ENCODE measurements at places on chromosomes 13 and 19.

- no peak for DNase-seq
These were observed at the start of gene SLC8A2 for GRCh38 chr19:47471733-47472457. SLC8A2 (minus strand) TSS chr19:47471893; CDS start chr19:47466403, 5,490 bp downstream.

- no peak for DNase-seq
These were observed 27.5 kb downstream of the VRK3 start for GRCh38 chr19:49997709-49998108.

DNA sequence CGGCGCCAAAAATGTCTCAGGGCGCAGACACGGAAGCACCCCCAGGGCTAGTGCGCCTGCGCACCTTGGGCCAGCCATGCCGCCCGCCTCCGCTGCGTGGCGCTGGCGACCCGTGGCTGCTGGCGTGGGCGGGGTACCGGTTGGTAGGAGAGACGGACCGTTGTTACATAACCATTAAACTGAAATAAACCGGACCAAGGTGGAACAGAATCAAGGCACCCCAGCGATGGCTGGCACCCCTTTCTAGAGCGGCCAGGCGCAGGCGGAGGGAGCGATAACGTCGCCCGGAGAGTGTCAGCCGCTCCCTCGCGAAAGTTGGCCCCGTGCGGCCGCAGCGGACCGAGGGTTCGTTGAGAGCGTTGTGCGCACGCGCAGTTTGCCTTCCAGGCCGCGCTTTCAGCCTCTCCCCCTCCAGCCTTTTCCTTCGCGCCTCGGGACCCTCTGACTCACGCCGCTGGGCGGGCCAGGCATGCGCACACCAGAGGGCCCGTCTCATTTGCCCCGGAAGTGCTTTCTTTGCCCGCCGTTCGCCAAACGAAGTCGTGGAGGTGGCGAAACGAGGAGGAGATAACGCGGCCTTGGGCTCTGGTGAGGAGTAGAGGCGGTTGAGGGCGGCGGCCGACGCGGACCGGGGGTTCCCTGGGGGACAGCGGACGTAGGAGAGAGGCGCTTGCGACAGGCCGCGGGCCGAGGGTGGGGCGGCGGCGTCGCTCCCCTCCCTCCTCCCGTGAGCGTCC is at the start of the genes PLEKHJ1 and SF3A2:
PLEKHJ1 (minus strand) TSS at position 16 of the 737 bp plus-strand sequence. CDS start 81 bp downstream, outside the sequence.
SF3A2 (plus strand) TSS at position 511 of the 737 bp plus-strand sequence. CDS start 6,595 bp downstream, outside the sequence.
- peak; percentile 98 for DNase-seq

DNA sequence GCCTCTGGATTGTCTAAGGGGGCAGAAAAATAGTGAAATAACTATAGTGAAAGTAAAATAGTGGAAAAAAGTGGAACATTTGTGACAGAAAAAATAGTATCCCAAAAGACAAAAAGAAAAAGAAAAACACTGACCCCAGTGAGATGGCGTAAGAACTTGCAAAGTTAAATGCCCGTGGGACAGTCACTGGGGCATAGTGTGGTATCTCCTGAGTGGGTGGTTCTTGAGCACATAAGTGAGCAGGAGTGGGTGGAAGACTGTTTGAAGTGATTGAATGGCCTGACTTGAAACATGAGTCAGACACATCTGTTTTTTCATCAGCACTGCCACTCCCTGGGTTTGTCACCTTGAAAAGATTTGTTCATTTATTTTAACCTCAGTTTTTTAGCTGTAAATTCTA is 2.5 kb downstream of the ZNF430 start:
- DNase-seq = no peak

DNA sequence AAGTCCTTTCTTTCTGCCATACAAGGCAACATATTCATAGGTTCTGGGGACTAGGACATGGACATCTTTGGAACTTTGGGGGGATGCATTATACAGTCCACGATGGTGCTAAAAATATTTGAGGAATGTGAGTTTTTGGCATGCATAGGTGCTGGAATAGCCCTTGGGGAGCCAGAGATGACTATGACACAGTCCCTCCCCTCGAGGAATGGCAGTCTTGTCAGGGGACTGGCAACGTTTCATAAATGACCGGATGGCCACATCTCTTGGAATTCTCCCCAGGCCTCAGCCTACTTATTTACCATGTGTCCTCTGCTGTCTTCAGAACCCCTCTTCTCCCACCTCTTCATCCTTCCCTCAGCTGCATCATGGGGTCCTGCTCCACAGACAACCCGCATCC is 13.6 kb downstream of the MEIOSIN start:
- no peak for DNase-seq

- no peak for DNase-seq
These were observed 73.2 kb upstream of the MCF2L start for GRCh38 chr13:112895521-112896465.

- DNase-seq = no peak
These were observed 665 bp downstream of the ZNF497 start for GRCh38 chr19:58361900-58362271.

DNA sequence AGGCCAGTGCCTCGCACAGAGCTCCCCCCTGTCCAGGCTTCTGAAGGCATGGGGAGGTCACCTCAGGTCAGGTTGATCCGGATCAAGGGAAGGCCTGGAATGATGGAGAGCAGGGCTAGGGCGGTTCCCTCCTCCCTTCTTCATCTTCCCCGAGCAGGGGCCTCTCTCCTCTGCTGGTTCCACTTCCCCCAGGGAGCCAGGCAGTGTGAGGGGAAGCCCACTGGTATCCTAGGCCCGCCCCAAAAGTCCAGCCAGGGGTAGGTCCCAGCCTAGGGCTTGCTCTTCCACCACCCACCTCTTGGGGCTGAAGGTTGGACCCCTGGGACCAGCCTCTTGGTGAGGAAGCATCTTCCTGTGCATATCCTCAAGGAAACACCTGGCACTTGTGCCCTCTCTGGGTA is 16.4 kb upstream of the PRR19 start:
- no peak for DNase-seq

DNA sequence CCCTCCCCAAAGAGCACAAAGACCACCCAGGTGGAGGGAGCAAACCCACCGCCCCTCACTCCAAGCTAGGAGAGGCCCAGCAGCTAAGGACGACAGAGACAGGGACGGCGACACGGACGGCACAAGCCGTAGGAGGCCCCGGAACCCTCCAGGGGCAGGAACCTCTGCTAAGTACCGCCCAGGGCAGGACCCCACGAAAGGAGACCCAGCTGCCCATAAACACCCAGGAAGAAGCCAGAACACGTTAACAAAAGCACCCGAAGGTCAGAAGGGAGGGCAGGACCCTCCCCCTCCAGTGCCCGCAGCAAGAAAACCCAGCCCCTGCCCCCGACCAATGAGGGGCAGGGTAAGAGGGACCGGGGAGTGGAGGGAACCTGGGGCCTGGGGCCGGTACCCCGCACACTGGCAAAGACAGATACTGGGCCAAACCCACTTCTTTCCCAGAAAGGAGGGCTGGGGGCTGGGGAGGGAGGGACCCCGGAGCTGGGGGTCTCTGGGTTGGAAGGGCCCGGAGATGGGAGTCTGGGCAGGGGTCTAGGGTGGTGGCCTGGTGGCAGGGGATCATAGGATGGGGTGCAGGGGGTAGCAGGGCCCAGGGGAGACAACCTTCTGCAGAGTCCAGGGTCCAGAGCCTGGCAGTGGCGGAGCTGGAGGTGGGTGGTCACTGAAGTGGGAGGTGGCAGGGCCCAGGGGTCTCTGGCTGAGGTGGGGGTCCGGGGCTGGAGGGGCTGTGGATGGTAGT is 2.4 kb downstream of the BTBD2 start:
- no peak for DNase-seq

DNA sequence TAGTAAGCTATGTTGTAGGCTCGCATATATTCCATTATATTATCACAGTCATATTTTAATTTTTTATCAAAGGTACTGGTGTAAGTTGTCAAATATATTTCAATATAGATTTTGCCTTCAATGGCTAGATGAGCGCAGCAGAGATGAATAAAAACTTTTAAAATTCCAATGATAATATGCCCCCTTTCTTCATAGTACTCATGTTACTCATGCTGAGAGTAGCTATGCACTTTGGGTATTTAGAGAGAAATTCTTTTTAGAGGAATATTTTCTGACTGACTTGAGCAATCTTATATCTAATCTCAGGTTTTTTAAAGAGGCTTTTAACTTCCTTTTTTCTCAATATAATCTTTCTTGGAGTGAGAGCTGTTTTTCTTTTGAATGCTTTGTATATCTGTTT is 11.4 kb downstream of the ZNF254 start:
- no peak for DNase-seq

DNA sequence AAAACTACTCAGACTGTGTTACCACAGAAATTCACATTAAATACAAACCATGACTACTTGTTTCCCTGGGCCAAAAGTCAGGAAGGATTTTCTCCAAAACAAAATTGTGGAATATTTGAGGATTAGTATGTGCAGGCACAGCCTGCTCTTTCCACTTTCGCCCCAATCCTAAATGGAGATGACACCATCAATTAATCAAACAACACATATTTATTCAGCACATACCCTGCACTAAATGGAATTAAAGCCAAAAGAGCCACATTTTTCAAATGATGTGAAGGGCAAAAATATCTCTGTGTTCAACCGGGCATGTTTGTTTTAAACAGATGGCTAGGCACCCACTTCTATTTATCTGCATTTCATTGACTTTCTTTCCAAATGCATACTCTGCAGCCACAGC is 523.1 kb downstream of the DCT start:
- DNase-seq = no peak

DNA sequence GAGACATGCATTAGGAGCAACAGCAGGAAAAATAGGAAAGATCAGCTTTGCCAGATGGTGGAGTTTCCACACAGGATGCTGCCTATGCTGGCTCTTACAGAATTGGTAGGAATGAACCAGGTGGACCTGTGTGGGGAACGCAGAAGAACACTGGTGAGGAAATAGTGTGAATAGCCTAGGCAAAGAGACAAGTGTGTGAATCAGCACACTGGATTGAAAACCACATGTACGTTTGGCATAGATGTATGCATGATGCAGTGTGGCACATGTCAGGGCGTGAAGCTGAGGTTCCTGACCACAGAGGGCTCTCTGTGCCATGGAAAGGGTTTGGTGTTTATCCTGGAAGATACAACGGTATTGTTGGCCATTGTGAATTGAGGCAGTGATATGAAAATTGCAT is 156.5 kb upstream of the SLC10A2 start:
- DNase-seq = no peak

DNA sequence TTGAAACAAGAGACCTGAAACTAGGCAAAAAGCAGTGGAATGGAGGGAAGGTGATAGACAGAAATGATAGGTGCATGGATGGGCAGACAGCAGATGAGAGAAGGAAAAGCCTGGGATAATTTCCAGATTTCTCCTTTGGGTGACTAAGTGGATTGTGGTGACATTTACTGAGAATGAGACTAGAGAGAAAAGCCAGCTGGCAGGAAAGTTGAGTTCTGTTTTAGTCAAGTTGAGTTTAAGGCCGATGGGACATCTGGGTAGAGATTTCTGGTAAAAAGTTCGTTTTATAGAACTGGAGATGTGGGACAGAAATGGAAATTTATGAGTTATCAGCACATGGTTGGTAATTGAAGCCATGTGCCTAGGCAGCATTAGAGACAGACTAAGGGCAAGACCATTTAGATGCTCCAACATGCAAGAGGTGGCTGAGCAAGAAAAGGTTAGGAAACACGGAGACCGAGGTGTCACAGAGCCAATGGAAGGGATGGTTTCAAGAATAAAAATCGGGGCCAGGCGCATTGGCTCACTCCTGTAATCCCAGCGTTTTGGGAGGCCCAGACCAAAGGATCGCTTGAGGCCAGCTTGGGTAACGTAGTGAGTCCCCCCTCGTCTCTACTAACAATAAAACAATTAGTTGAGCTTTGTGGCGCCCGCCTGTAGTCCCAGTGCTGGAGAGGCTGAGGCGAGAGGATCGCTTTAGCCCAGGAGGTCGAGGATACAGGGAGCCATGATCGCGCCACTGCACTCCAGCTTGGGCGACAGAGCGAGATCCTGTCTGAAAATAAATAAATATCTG is 9.6 kb upstream of the DGKH start:
- DNase-seq = no peak

- no peak for DNase-seq
These were observed 36.2 kb downstream of the ERICH4 start for GRCh38 chr19:41478875-41479756.

GRCh38 chr13:72805676-72806346 is 23.9 kb downstream of the PIBF1 start:
- no peak for DNase-seq

GRCh38 chr13:111215081-111216047 is 100.3 kb downstream of the ARHGEF7 start:
- DNase-seq = no peak

DNA sequence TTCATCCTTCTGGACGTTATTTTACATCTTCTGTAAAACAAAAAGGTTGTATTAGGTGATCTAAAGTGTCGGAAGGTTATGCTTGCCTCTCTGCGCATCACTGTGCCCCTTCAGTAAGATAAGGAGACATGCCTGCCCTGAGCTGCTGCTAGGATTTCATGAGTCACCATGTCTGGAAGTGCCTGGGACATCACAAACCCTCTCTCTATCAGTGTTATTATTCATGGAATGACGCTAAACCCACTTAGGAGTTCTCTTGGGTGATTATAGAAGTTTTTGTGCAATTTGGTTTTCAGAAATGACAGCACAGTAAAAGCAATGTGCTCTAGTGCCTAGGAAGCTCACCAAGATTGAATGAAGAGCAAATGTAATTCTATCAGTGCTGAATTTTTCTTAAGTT is 617.7 kb downstream of the DCT start:
- DNase-seq = no peak

DNA sequence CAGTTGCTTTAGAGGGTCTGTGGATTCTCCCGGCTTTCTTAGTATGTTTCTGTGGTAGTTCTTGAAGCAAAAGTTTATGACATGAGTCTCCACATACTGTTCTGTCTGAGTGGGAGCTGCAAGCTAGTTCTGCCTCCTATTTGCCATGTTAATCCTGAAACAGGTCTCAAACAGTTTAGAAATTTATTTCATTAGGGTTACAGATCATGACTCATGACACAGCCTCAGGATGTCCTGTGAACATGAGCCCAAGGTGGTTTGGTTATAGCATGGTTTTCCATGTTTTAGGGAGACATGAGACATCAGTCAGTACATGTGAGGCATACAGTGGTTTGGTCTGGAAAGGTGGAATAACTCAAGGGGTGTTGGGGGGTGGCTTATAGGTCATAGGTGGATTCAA is 77.5 kb downstream of the FNDC3A start:
- no peak for DNase-seq

DNA sequence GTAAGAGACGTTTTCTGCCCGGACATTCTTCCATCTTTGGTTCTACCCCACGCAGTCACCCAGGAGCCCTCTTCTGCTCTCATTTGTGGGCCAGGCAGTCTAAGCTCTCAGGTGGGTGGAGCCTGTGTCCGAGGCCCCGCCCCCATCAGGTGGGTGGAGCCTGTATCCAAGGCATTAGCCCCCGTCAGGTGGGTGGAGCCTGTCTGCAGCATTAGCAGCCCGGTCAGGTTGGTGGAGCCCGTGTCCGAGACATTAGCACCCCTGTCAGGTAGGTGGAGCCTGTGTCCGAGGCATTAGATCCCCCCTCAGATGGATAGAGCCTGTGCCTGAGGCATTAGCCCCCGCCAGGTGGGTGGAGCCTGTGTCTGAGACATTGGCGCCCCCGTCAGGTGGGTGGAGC is 45.5 kb upstream of the C13orf46 start:
- no peak for DNase-seq

DNA sequence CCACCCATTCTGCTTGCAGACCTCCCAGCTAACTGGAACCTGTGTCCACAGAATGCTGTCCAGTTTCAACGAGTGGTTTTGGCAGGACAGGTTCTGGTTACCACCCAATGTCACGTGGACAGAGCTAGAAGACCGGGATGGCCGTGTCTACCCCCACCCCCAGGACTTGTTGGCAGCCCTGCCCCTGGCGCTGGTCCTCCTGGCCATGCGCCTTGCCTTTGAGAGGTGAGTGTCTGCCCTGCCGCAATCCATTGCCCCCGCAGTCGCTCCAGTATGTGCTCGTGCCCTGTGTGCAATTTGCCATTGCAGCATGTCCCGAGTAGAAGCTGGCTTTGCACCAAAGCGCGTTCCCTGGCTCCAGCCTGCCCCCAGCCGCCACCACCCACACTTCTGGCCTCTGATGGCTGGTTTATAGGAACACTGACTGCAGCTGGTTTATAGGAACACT is 41.9 kb downstream of the CERS4 start:
- no peak for DNase-seq

All from Peyer's patch (tissue), 4 donors.